ENCODE measurements at places on chromosomes 5 and 9.

DNA sequence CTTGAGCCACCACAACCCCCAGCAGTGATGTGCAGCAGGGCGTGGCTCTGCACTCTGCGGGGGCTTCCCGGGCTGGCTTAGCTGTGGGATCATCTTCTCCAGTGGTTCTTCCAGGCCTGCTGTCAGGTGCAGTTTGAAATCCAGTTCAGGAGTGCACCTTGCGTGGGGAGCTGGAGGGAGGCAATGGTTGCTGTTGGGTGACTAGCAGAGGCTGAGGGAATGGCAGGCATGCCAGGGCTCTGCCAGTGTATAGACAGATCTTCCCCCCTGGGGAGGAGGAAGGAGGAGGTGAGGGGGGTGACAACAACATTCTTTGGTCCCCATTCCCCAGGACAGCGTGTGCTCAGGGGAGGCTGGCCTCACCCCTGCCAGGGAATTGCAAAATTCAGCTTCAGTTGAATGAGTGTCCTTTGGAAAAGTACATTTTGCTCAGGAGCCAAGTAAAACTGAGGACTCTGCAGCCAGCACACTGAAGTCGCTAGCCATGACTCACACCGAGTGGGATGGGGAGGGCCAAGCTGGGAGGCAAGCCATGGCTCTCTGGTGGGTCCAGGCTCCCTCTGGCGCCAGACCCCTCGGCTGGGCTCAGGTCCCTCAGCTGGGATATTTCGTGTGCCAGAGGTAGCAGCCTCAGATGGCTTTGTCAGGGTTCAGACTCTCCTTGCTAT lies 35.0 kb downstream of the ERGIC1 start:
- peak; percentile 48 for DNase-seq

DNA sequence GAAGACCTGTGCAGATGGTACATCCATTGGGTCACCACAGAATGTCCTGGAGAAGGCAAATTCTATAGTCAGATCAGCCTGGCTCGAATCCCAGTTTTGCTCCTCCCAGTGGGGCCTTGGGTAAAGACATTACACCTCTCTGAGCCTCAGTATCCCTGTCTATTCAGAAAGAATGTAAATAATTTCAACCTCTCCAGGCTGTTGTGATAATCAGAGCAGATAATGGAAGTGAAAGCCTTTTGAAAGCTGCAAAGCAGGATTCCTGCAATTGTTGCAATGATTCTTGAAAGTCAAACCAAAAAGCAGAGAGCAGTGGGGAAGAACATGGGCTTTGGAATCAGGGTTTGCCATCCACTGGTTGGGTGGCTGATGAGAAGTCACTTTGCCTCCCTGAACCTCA lies 63.2 kb downstream of the LHX2 start:
- no peak for DNase-seq

- peak; percentile 87 for DNase-seq
Observed at GRCh38 chr9:38620483-38621433, at the start of gene ANKRD18A. ANKRD18A (minus strand) TSS chr9:38620596; CDS start chr9:38620285, 311 bp downstream.

- DNase-seq, result no peak
Observed at GRCh38 chr9:35029852-35030251, 40.3 kb downstream of the DNAJB5 start.

GRCh38 chr5:179841621-179842020 lies 17.0 kb downstream of the MRNIP start:
- no peak for DNase-seq

DNA sequence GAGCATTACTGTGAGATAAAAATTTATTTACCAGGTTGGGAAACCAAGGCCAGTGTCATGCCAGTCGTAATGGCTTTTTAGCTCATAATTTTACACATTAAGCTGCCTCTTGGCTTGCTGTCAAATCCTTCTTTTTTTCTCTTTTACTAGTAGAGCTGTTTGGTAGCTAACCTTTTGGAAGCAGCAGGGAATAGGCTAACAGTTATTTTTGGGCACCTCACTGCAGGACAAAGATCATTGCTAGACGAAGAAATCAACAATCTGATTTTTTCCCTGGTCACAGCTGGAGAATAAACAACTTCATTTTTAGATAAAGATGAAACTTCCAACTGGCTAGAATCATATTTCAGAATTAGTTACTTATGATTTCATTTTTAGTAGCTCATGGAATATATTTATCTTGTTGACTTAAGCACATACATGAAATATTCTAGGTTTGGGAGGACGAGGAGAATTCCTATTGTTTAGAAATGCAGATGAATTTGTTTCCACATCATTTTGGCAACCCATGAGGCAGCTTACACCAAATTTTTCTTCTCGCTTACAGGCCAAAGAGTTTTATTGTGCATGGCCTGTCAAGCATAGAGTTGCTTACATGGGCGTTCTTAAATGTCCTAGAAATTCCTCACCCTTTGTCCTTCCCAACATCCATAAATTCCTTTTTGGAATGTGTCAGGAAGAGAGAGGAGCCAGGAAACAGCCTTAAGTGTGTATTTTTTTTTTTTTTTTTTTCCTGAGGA lies 19.6 kb downstream of the TNC start:
- DNase-seq, result no peak

All from head of caudate nucleus (tissue), 42 donors.